Ovary (tissue), 10 donors: ENCODE measurements at places on chromosomes 16 and 17.
A peak's percentile ranks its signal among the peaks of the same experiment; 100 is the strongest.

- no peak overlapping the region for H3K4me3 ChIP-seq
- H3K4me1 ChIP-seq = peaks cover 6% of the 10 kb centered on the region
- H3K27me3 ChIP-seq = no peaks in the 10 kb centered on the region
- H3K36me3 ChIP-seq = no peaks in the 10 kb centered on the region
- DNase-seq = no peak
Measured at GRCh38 chr16:24854607-24855171, 8.9 kb downstream of the SLC5A11 start.

GRCh38 chr17:7437950-7438614 is 1.2 kb upstream of the FGF11 start:
- H3K4me1 ChIP-seq = peaks cover 4% of the 10 kb centered on the region
- no peak overlapping the region for H3K27ac ChIP-seq
- H3K4me3 ChIP-seq = no peak overlapping the region
- DNase-seq = peak; percentile 52

- no peak overlapping the region for H3K4me3 ChIP-seq
- DNase-seq = no peak
- no peaks in the 10 kb centered on the region for H3K27me3 ChIP-seq
- H3K27ac ChIP-seq = no peak overlapping the region
- no peaks in the 10 kb centered on the region for H3K36me3 ChIP-seq
Measured at GRCh38 chr17:76200354-76200753, 39.9 kb downstream of the RNF157 start.

DNA sequence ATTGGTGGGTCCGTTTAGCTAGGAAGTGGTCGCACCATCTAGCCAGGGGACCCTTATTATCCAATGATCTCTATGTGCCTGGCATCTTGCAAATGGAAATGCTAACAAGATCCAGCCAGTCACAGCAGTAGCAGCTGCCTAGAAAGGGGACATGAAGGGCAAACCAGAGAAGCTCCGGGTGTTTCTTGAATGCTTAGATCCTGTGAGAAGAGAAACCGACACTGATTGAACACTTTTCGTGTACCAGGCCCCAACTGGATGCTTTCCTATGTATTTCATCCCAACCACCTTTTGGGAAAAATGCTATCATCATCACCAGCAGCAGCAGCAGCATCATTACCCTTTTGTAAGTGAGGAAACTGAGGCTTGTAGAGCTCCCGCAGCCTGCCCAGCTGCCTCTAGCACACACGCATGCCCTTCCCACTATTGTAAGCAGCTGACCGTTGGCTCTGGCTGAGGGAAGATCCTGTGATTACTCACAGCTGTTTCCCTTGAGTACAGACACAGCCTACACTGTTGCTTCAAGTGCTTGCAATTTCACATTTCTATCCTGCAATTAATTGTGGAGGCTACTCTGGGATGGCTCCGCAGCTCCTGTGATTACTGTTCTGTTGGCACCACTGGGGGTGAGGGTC is 180.7 kb upstream of the CACNG5 start:
- H3K27me3 ChIP-seq = no peaks in the 10 kb centered on the region
- H3K36me3 ChIP-seq = no peaks in the 10 kb centered on the region
- no peak overlapping the region for H3K27ac ChIP-seq
- peaks cover 3% of the 10 kb centered on the region for H3K4me1 ChIP-seq
- DNase-seq = no peak

GRCh38 chr16:87740441-87740840 is 25.3 kb downstream of the KLHDC4 start:
- no peak overlapping the region for H3K4me3 ChIP-seq
- peaks cover 5% of the 10 kb centered on the region for H3K4me1 ChIP-seq
- no peaks in the 10 kb centered on the region for H3K36me3 ChIP-seq
- H3K27ac ChIP-seq = peak overlapping the region; percentile 52
- DNase-seq = no peak

DNA sequence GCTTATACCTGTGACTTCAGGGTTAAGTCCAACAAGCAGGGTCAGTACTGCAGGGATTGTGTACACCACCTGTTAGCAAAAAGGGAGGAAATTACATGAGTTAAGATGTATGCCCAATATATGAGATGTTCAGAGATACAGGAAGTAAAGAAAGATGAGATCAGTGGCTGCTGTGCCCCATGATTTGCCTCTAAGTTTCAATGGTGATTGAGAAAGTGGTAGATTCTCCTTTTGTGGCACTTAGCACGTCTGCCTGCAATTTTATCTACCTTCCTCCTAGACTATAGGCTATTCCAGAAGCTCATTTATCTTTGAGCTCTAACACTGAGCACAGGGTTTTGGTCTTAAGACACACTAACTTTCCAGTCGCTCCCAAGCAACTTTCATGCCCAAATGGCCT is 3.6 kb downstream of the TMEM220 start:
- no peak for DNase-seq
- H3K27me3 ChIP-seq = no peaks in the 10 kb centered on the region
- no peak overlapping the region for H3K4me3 ChIP-seq
- H3K36me3 ChIP-seq = no peaks in the 10 kb centered on the region
- H3K4me1 ChIP-seq = no peaks in the 10 kb centered on the region

DNA sequence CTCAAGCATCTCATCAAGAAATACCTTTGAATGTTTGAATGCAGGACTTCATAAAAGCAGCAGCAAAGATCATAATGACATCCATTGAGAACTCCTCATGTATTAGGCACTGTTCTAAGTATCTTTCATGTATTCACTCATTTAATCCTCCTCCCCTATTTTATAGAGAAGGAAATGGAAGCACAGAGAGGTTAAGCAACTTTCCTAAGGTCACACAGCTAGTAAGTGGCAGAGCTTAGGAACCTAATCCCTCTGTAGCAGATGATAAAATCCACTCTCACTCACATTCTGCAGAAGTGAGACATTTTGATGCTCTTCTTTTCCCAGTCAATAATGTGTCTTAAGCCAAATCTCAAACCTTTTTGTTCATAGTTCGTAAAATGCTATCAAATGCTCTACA is 350.8 kb upstream of the C16orf82 start:
- H3K4me1 ChIP-seq = no peaks in the 10 kb centered on the region
- no peaks in the 10 kb centered on the region for H3K36me3 ChIP-seq
- H3K4me3 ChIP-seq = no peak overlapping the region
- no peaks in the 10 kb centered on the region for H3K27me3 ChIP-seq
- no peak for DNase-seq

DNA sequence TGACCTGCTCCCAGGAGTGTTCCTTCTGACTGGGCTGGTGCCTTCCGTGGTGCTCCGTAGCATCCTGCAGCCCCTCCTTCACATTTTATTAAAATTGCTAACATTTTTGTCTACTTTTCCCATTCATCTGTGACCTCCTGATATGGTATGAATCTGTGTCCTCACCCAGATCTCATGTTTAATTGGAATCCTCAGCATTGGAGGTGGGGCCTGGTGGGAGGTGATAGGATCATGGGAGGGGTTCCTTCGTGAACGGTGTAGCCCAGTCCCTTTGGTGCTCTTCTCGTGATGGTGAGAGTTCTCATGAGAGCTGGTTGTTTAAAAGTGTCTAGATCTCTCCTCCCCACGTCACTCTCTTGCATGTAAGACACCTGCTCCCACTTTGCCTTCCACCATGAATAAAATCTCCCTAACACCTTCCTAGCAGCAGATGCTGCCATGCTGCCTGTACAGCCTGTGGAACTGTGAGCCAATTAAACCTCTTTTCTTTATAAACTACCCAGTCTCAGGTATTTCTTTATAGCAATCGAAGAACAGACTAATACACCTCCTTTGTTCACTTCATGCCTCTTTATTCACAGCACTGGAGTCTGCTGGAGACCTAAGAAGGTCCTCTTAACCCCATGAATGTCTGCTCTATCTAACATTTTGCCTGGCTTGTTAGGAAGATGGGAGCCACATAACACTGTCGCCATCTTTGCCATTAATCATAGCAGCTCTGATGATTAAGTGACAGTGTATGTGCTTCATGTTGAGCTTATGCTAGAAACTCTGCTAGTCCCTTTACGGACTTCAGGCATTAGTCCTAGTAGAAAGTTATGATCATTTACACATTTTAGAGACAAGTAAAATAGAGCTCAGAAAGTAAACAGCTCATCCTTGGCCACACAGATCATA is 377.7 kb upstream of the MAF start:
- no peaks in the 10 kb centered on the region for H3K4me1 ChIP-seq
- no peaks in the 10 kb centered on the region for H3K27me3 ChIP-seq
- DNase-seq = no peak
- H3K4me3 ChIP-seq = no peak overlapping the region

GRCh38 chr16:28491230-28491969 is 474 bp downstream of the CLN3 start:
- H3K4me3 ChIP-seq = peak overlapping the region; percentile 99
- no peaks in the 10 kb centered on the region for H3K36me3 ChIP-seq
- H3K4me1 ChIP-seq = peaks cover 2% of the 10 kb centered on the region
- peak overlapping the region; percentile 87 for H3K27ac ChIP-seq
- DNase-seq = peak; percentile 46

GRCh38 chr16:73306901-73307413 is 259.0 kb upstream of the ZFHX3 start:
- no peak for DNase-seq
- H3K36me3 ChIP-seq = no peaks in the 10 kb centered on the region
- no peaks in the 10 kb centered on the region for H3K4me1 ChIP-seq
- H3K4me3 ChIP-seq = no peak overlapping the region

GRCh38 chr16:62424206-62424605 is 388.0 kb upstream of the CDH8 start:
- DNase-seq = no peak
- H3K27me3 ChIP-seq = no peaks in the 10 kb centered on the region
- H3K27ac ChIP-seq = no peak overlapping the region

DNA sequence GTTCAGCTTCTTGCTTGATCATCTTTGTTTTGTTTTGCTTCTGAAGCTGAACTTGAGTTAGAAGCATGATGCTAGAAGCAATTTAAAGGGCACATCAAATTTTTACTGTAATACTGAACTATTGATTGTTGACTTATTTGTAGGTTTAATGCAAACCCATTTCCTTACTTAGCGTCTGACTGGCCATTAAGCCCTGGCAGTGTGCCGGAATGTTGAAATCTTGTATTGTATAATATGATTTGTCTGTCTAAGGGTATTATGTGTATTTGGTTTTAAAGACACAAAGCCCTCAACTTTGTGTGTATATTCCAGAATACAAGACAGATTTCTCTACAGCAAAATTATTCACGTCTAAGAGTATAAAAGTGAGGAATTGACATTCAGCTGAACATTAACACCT is 39.7 kb downstream of the NUP93 start:
- no peak overlapping the region for H3K27ac ChIP-seq
- no peaks in the 10 kb centered on the region for H3K36me3 ChIP-seq
- H3K4me1 ChIP-seq = peaks cover 3% of the 10 kb centered on the region
- no peaks in the 10 kb centered on the region for H3K27me3 ChIP-seq
- no peak overlapping the region for H3K4me3 ChIP-seq

DNA sequence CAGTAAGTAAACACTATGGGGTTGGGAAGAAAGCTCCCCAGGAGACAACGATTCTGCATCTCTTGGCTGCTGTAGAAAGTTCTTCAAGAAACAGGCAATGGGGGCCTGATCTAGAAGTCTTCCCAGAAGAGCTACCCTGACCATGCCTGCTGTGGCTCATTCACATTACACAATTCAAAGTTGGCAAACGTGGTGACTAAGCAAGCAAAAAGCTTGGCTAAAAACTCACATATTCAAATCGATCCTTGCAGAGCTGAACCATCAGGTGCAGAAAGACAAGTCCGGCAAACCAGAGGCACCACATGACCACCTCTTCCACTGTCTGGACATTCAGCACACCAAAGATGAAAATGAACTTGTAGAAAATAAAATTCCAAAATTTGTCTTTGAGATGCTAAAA is 16.1 kb downstream of the AMFR start:
- H3K27ac ChIP-seq = no peak overlapping the region
- H3K36me3 ChIP-seq = no peaks in the 10 kb centered on the region
- no peak overlapping the region for H3K4me3 ChIP-seq
- DNase-seq = no peak
- H3K27me3 ChIP-seq = no peaks in the 10 kb centered on the region

- no peak overlapping the region for H3K27ac ChIP-seq
- no peak for DNase-seq
- no peaks in the 10 kb centered on the region for H3K27me3 ChIP-seq
- H3K4me1 ChIP-seq = no peaks in the 10 kb centered on the region
Measured at GRCh38 chr17:71922439-71922838, 198.4 kb upstream of the SOX9 start.

DNA sequence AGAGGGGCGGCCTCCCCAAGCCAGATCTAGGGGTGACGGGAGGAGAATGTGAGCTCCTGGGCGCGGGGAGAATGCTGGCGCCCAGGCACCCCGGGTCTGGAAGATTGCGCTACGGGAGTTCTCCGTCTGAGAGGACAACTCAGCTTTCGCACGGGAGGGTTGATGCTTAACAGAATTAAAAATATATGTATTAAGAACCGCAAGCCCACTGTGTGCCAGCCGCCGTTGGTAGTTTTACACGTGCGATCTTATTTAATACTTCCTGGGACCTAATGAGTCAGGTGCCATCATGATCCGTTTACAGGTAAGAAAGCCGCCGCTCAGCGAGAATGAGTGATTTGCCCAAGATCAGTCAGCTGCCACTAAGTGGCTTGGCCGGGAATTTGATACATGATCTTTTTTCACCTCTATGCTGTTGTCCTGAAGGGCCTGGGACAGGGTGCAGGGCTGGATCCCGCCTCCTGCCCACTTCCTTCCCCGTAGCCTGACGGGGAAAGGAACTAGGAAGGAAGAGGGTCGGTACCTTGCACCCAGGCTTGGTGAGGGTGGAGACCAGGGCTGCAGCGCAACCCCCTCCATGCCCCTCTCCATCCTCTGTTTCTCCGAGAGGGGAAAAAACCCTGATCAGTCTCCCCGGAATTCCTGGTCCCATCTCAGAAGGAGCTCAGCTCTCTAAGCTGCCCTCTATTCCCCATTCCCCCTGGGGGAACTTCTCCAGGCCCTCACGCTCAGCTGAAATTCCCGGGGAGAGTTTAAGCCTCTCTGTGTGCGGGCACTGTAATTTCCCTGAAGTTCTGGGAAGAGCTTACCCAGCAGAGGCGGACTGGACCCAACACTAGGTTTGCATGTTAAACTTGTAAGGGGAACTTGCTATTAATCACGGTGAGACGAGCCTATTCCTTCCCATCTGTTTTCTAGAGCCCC is 983 bp downstream of the VAT1L start:
- H3K36me3 ChIP-seq = no peaks in the 10 kb centered on the region
- DNase-seq = no peak
- peaks cover 2% of the 10 kb centered on the region for H3K4me1 ChIP-seq
- peak overlapping the region; percentile 28 for H3K4me3 ChIP-seq
- no peak overlapping the region for H3K27ac ChIP-seq
- H3K27me3 ChIP-seq = no peaks in the 10 kb centered on the region

DNA sequence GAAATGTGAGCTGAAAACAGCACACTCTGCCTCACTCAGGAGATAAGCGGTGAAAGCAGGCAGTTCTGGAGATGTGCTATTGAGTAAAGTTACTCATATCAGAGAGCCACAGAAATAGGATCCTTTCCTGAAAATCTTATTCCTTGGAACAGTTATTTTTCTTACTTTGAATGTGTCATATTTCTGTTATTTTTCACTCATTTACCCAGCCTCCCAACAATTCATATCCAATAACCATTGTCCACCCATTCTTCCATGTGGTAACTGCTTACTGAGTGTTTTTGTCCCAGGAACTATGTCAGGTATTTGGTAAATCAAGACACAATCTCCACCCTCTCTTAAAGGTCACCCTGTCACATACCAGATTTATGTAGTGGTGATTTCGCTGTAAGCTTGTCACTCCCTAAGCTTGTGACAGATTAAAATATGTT is 144.9 kb downstream of the PARN start:
- peaks cover 2% of the 10 kb centered on the region for H3K4me1 ChIP-seq
- no peaks in the 10 kb centered on the region for H3K27me3 ChIP-seq
- no peak for DNase-seq

GRCh38 chr17:62825182-62825581 is 17.1 kb upstream of the MARCHF10 start:
- no peak for DNase-seq
- H3K36me3 ChIP-seq = no peaks in the 10 kb centered on the region
- H3K4me1 ChIP-seq = no peaks in the 10 kb centered on the region
- no peak overlapping the region for H3K4me3 ChIP-seq
- no peak overlapping the region for H3K27ac ChIP-seq
